Stimulated activated CD4-positive, alpha-beta T cell treated with anti-CD3 and anti-CD28 coated beads, Interleukin-12 subunit alpha, Interleukin-12 subunit beta, amount 100 ng/mL, for 24 hours (primary cell): ENCODE measurements at places on chromosomes 7 and 10.

DNA sequence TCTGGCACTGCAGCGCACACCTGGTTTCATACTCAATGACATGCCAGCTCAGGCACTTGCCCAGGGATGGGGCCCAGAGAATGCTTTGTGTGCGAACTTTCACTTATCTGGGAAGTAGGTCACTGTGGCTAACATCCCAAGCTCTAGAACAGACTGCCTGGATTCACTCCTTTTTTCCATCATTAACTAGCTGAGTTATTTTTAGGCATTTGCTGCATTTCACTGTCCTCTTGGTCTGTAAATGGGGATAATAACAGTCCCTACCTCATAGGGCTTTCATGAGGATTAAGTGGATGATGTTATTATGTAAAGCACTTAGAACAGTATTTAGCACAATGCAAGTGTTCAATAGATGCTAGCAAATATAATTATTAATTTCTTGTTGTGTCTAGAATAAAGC, 98.7 kb upstream of the DOCK1 start:
- no peak for DNase-seq

GRCh38 chr10:95525033-95525418, 36.1 kb downstream of the SORBS1 start:
- DNase-seq: no peak

GRCh38 chr7:26385240-26385639, 93.6 kb downstream of the SNX10 start:
- DNase-seq: no peak

DNA sequence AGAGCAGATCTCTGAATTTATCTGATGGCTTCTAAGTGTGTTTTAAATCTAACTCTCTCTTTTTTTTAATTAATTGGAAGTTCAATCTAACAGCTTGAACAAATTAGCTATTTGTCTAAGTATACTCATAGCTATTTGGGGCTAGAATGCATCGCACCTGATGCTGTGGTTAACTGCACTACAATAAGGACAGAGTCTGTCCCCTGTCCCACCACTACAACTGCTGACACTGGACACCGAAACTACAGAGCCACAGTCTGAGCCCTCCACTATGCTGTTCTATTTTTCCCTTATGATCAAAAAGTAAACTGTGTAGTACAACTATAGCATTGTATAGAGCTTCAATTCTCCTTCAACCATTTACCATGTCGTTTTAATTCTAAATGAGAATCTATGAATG, 89.4 kb upstream of the AHR start:
- DNase-seq: no peak

- DNase-seq: no peak
Observed at GRCh38 chr7:155591055-155591775, 44.9 kb upstream of the CNPY1 start.

GRCh38 chr7:156148547-156148946, 336.3 kb upstream of the SHH start:
- DNase-seq: no peak

DNA sequence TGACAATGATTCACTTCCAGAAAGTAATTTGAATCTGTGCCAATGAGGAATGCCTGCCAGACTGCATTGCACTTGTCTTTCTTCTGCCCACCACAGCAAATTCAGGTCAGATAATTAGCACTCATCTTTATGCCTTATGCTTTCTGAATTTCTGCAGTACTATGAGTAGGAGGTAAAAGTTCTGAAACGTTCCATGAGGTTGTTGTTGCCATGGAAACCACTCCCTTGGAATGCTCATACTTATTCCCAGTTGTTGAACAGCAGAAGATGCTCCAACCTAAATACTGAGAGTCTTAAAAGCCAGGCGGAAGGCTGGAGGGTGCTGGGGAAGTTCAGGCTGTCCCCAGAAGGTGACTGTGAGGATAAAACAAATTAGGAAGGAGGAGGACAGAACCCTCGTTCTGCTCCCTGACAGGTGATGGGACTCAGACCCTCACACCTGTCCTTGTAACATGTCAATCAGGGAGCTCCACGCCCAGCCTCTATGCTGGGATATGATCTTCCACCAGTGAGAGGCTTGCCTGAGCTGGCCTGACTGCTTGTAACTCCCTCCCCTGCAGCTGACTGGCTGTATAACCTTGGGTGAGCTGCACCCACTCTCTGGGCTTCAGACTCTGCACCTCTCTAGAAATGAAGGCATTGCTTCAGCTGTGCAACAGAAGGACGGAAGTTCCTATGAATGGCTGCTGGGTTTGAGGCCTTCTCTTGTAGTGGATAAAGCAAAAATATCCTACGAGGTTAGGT, 554.3 kb upstream of the MGMT start:
- DNase-seq: no peak

- DNase-seq: no peak
Observed at GRCh38 chr7:100655908-100656674, at the start of gene ACTL6B. Gene ACTL6B (minus strand): TSS chr7:100656448. CDS start chr7:100656354, 94 bp downstream.

GRCh38 chr7:93949423-93949822, 27.9 kb downstream of the GNG11 start:
- DNase-seq: no peak

GRCh38 chr7:131212114-131212513, 115.6 kb upstream of the MKLN1 start:
- DNase-seq: no peak
